A549 treated with CORT108297 at 1 μM for 4 hours (cell line): ENCODE measurements at places on chromosomes 2 and 18. TPM values are rescaled to one million over a fixed set of nuclear protein-coding genes. Genes with fewer than 3 reads are reported as not detected.

REEP1 gene
- total RNA-seq = 0.67 to 0.87 TPM (median 0.74 TPM) in 5 replicates

CCDC85A gene
- total RNA-seq = 0.08 to 0.20 TPM (median 0.16 TPM) in 5 replicates

MEP1B gene
- total RNA-seq = 0.06 to 0.14 TPM (median 0.07 TPM) in 3 of 5 replicates, not detected in the others

CPS1 gene
- total RNA-seq = 7.0 to 9.2 TPM (median 7.3 TPM) in 5 replicates

ADAM23 gene
- 8.5 to 9.9 TPM (median 9.6 TPM) in 5 replicates for total RNA-seq

ONECUT2 gene
- total RNA-seq = 0.31 to 0.63 TPM (median 0.41 TPM) in 5 replicates

CD8B2 gene
- not detected in 5 replicates for total RNA-seq

MDH1B gene
- 1.3 to 2.3 TPM (median 1.6 TPM) in 5 replicates for total RNA-seq

KLHL30 gene
- 0.12 to 0.24 TPM (median 0.16 TPM) in 5 replicates for total RNA-seq

MYOM1 gene
- 0.05 to 0.29 TPM (median 0.12 TPM) in 5 replicates for total RNA-seq

PXDN gene
- total RNA-seq = 8.1 to 14.4 TPM (median 12.3 TPM) in 5 replicates

GPR39 gene
- total RNA-seq = 8.3 to 9.9 TPM (median 9.3 TPM) in 5 replicates

GPC1 gene
- 152 to 240 TPM (median 223 TPM) in 5 replicates for total RNA-seq

PPP1R1C gene
- 1.6 to 2.2 TPM (median 1.8 TPM) in 5 replicates for total RNA-seq

TNFAIP6 gene
- 1.0 to 2.0 TPM (median 1.4 TPM) in 5 replicates for total RNA-seq

ANKRD30BL gene
- total RNA-seq = not detected in 5 replicates

LHCGR gene
- total RNA-seq = not detected in 5 replicates

SERPINB4 gene
- total RNA-seq = 0.14 to 0.25 TPM (median 0.19 TPM) in 5 replicates

ZNF804A gene
- total RNA-seq = not detected in 5 replicates

PAIP2B gene
- total RNA-seq = 0.25 to 0.35 TPM (median 0.27 TPM) in 5 replicates

AMER3 gene
- total RNA-seq = not detected in 5 replicates

RBKS gene
- total RNA-seq = 7.3 to 8.8 TPM (median 7.9 TPM) in 5 replicates
